Activated T-cell treated with anti-CD3 and anti-CD28 coated beads, Interleukin-2, amount 50 U/mL, for 48 hours (primary cell): ENCODE measurements at places on chromosomes 2 and 18.

- DNase-seq = no peak
Observed at GRCh38 chr2:232097260-232097659, 135.7 kb downstream of the DIS3L2 start.

DNA sequence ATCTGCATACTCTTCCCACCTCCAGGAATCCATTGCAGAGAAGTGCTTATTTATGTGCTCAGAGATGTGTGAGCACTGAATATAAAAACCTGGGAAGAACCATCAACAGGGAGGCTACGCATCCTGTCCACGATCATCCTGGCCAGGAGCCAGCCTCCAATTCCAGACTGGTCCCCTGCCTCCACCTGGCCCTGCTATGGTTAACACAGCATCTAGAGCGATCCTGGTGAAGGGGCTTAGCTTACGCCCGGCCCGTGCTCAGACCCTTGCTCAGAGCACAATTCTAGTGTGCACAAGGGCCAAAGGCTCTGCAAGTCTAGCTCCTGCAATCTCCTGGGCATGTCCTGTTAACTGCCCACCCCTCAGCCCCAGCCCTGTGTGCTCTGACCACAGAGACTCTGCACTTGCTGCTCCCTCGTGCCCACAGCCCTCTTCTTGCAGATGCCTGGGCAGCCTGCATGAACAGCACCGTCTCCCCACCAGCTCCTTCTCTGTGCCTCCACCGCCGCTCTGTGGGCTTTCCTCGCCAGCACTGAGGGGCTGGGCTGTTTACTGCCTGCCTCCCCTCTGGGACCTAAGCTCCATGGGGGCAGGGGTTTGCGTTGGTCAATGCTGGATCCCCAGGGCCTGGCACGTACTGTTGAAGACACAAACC, 6.5 kb downstream of the PER2 start:
- DNase-seq = no peak

DNA sequence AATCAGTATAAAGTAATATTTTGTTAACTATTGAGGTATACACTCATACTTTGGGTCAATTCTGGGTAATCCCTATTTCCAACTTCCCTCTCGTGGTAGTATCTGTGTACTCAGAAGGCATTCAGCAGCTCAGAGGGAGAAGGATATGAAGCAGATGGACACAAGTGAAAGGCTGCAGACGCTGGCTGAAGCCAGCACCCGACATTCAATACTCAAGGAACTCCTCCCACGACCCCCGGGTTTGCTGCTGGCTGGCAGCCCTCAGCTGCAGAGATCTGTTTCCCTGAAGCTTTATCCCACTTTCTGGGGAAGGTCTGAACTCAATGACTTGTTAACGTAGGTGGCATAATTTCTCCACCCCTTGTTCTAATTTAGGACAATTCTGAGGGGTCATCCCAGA, 847.3 kb upstream of the SOX11 start:
- no peak for DNase-seq

GRCh38 chr18:61172624-61173023, 160.6 kb upstream of the CDH20 start:
- DNase-seq = no peak

DNA sequence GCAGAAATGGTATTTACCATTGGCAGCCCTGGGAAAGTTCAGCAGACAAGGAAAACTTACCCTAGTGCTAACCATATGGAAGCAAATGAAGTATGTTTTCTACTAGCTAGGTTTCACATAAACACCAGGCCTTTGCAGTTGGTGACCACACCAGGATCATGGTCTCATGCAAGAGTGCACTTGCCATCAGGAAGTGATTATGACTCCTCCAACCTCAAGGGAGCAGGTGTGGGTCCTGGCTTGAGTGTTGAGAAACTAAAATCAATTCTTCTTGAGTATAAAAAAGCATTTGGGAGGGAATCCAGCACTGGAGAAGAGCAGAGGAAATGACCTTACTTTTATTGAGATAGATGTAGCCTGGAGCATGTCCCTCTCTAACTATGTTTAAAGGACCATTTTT, 56.8 kb upstream of the SPAG16 start:
- DNase-seq = no peak

DNA sequence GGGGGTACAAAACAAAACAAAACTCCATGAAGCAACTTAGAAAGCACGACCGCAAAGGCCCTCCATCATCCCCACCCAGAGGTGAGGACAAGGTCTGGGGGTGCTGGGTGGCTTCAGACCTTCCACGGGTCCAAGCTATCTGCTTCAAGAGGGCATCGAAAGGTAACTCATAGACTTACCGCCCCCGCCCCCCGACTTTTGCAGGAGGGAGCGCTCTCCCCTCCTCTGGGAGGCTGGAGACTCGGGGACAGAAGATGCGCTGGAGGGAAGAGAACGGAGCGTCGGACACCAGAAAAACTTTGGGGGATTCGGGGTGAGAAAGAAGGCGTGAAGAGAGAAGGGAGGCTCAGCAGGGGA, 300 bp upstream of the STON1 start:
- peak; percentile 33 for DNase-seq

- no peak for DNase-seq
Observed at GRCh38 chr18:23922939-23923338, 91.6 kb upstream of the TTC39C start.

DNA sequence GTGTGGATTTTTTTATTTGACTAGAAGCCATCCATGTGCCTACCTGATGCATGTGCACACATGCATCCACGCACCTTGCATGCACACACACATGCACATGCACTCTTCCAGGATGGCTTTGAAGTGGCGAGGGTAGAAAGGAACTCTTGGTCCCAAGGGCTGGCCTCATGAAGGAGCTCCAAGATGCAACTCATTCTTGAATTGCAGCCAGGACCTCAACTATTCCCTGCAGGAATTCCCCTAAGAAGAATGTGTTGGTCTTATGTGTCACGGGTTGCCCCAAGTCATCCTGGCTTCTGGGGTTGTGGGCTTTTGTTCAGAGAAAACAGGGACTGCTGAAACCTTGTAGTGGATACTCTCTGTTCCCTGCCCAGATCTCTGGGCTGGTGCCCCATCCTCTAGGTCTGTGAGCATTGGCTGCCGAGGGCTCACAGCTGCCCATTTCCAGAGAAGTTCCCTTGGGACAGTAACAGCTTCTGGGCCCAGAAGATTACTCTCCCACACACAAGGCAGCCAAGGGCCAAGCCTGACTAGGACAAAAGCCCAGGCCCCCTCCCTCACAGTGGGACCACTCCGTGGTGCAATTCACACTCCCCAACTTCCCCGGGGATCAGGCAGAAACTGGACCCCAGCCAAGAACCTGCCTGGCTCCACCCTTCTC, 137.6 kb downstream of the COPS8 start:
- no peak for DNase-seq

- DNase-seq = no peak
Observed at GRCh38 chr2:14423145-14423906, 209.2 kb upstream of the LRATD1 start.

DNA sequence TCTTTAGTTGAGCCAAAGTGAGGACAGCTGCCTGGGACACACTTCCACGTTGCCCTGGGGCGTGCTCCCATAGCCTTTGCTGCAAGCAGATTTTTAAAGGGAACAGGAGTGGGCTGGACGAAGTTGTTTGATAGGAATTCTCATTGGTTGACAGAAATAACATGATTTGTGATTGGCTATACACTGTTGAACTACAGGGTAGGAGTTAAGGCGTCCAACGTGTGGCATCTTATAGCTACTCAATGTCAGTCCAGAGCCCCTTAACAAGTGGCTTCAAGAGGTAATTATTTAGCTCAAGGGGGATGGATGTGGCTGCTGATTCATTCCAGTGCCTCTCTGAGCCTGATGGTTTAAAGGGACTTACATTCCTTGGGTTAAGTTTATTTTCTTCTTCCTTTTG, 65.5 kb downstream of the ACAA2 start:
- no peak for DNase-seq
